NCI-H524 treated with DMSO at 0.1 percent for 48 hours (cell line): ENCODE measurements at places on chromosomes 16 and 17.

GRCh38 chr17:2070241-2071023 is 15.5 kb downstream of the HIC1 start:
- no peak for DNase-seq

GRCh38 chr16:19835968-19836421 is 48.7 kb downstream of the GPRC5B start:
- no peak for DNase-seq

DNA sequence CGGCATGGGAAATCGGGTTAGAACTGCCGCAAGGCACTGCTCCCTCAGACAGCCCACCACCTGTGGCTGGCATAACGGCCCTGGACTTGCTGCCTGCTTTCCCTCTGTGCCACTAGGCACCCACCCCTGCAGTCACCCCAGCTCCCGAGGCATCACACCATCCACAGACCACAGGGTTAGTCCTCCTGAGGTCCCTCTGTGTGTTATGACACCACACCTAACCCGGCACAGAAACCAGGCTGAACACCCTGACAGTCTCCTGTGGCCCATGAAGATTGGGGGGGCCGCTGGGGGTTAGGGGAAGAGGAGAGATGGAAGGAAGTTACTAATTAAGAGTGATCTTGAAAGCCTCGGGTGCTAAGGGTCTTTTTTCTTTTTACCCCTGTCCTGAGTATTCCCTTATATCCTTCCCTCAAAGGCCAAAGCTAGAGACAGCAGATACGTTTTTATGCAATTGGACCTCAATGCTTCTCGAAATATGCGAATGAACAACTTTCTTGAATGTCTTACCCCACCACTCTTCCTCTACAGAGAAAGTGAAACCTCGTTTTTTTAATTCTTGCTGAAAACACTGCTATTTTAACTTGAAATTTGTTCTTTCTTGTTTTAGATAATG is 7.0 kb downstream of the CYTH1 start:
- no peak for DNase-seq

DNA sequence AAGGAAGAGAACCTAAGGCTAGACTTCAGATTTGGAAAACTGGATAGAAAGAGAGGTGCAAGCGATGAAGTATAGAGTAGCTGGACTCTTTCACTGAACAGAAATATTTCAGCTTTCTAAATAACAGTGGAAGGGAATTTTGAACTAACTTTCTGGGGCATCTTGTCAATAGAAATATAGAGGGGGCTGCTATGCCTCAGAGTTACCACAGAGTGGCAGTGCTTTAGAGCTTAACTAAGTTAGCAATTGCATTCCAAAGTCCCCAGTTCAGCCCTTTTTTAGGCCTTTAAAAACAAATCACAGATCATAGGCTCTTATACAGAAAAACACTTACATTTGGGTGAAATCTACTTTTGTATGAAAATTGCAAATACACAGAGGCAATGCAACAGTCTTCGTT is 154.2 kb upstream of the CDH8 start:
- no peak for DNase-seq

DNA sequence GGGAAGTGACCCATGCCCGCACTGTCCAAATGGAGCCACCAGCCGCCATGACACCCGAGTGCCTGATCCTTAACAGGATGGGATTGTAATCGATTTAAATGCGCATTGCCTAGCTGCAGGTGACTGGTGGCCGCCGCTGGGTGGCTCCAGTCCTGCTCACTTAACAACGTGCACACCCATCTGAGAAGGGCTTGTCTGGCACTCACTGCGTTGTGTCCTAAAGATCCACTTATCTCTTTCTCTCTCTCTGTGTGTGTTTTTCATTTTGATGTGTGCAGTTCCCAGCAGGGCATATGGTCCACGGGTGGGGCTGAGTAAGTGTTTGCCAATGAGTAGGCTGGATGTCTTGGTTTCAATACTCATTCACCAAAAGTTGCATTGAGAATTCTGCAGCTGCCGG is 80.6 kb downstream of the IRF8 start:
- DNase-seq: no peak

GRCh38 chr17:59367657-59368045 is 36.2 kb downstream of the YPEL2 start:
- no peak for DNase-seq

GRCh38 chr17:32206861-32207260 is 58.8 kb upstream of the RHBDL3 start:
- DNase-seq: no peak

GRCh38 chr17:15502369-15503112 is 35.1 kb upstream of the CDRT4 start:
- no peak for DNase-seq

GRCh38 chr17:56269556-56270389 is 116.5 kb downstream of the ANKFN1 start:
- no peak for DNase-seq

- DNase-seq: no peak
Observed at GRCh38 chr17:75632863-75633485, at the start of gene SMIM5. TSS of gene SMIM5 (plus strand) at chr17:75633434. CDS start at chr17:75640202, 6,768 bp downstream.

- DNase-seq: no peak
Observed at GRCh38 chr17:17856386-17856785, 19.6 kb upstream of the SREBF1 start.

DNA sequence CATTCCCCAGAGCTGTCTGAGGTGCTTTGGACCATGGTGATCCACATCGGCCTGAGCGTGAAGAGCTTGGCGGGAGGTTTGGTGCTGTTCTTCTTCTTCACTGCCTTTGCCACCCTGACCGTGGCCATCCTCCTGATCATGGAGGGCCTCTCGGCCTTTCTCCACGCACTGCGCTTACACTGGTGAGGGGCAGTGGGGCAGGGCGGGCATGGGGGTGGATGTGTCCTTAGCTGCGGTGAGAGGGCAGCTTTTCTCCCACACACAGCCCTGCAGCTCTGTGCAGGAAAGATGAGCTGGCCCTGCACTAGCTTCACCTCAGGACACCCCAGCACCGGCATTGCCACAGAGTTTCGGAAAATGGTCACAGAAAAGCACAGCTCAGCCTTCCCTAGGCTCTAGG is 21.8 kb upstream of the NAGLU start:
- DNase-seq: no peak

GRCh38 chr16:6284731-6285130 is 1047.9 kb upstream of the RBFOX1 start:
- no peak for DNase-seq

DNA sequence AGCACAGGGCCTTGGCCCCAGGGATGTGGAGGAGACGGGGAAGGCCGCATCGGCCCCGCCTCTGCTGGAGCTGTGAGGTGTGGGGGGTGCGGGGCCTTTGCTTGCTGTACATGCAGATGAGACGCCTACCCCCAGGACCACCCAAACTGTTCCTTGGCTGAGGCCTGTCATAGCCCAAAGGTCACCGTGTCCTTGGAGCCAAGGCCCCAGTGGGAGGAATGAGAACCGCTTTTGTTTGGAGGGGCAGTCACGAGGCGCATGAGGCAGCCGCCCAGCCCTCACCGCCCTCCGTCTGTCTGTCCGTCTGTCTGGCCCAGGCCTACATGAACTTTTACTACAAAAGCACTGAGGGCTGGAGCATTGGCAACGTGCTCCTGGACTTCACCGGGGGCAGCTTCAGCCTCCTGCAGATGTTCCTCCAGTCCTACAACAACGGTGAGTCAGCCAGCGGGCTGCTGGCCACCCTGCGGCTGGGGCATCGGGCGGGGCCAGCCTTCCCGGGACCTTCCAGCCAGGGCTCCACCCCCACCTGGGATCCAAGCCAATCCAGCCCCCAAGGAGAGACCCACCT is 8.8 kb downstream of the TAX1BP3 start:
- no peak for DNase-seq

DNA sequence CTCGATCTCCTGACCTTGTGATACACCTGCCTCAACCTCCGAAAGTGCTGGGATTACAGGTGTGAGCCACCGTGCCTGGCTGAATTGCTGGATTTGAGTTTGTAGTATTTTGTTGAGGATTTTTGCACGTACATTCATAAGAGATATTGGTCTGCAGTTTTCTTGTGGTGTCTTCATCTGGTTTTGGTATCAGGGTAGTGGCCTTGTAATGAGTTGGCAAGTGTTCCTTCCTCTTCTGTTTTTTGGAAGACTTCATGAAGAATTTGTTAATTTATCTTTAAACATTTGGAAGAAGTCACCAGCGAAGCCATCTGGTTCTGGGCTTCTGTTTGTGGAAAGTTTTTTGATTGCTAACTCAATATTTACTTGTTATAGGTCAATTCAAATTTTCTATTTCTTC is 26.9 kb downstream of the SPNS3 start:
- no peak for DNase-seq

DNA sequence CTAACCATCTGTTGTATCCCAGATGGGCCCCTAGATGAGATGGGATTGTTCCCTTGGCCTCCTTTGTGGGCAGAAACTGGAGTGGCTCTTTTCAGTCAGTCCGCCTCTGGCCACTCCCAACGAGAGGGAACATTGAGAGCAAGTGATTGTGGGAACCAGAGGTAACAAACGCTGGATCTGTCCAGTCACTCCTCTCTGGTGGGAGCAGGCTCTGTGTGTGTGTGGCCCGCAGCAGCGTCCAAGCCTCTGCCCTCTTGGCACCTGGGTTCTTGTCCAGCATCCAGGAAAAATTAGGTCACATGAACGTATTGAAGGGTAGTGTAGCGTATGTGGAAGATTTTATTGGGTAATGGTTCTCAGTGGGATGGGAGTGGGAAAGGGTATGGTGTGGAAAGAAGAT is 101.9 kb upstream of the COX10 start:
- peak; percentile 76 for DNase-seq

GRCh38 chr16:3938843-3939624 is 58.5 kb upstream of the CREBBP start:
- no peak for DNase-seq

DNA sequence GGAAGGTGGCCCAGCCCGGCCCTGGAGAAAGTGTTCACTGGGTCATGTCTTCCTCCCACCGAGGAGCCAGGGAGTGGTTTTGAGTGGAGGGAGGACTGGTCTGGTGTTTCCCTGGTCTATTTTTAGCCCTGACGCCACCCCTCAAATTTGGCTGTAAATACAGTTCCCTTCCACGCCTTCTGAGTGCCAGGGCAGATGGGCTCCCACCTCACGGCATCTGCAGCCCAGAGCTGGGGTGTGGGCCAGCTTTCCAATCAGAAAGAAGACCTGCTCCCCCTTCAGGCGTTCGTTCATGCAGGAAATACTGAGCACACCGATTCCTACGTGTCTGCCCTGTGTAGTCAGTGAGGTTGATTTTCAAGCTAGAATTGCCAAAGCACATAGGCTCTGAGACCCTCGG is 53.7 kb downstream of the SNX20 start:
- DNase-seq: peak; percentile 68

DNA sequence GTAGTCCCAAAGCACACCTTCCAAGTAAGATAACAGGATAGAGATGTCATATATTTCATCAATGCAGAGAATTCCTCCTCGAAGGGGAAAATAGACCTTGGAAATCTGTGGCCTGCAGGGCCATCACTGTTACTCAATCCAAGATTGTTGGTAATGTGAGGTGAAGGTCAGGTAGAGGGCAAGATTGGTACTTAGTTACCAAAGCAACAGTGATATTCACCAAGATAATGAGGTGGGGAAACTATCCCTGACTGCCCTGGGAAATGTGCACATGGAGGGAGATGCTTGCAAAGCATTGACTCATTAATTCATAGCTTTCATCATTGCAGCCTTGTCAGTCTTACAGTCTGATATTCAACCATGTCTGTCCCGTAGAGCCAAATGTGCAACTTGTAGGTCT is 234.1 kb upstream of the MON1B start:
- DNase-seq: no peak

- peak; percentile 24 for DNase-seq
Observed at GRCh38 chr17:67378454-67379250, 1.6 kb downstream of the PITPNC1 start.

DNA sequence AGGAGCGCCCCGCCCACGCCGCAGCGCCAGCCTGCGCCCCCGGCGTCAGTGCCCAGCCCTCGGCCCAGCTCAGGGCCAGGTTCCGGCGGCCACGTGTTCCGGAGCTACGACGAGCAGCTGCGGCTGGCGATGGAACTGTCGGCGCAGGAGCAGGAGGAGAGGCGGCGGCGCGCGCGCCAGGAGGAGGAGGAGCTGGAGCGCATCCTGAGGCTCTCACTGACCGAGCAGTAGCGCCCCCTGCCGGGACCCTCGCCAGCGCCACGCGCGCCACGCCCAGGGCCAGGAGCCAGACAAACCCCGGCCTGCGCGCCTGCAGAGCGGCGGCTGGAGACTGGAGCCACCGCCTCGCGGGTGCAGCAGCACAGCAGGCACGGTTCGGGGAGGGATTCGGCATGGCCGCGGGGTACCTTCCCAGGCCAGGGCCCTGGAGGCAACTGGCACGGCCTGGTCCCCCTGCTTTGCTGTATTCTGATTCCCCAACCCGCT is 9.3 kb downstream of the CORO6 start:
- DNase-seq: no peak

- DNase-seq: peak; percentile 86
Observed at GRCh38 chr17:28710861-28711722, 596 bp downstream of the PROCA1 start.

DNA sequence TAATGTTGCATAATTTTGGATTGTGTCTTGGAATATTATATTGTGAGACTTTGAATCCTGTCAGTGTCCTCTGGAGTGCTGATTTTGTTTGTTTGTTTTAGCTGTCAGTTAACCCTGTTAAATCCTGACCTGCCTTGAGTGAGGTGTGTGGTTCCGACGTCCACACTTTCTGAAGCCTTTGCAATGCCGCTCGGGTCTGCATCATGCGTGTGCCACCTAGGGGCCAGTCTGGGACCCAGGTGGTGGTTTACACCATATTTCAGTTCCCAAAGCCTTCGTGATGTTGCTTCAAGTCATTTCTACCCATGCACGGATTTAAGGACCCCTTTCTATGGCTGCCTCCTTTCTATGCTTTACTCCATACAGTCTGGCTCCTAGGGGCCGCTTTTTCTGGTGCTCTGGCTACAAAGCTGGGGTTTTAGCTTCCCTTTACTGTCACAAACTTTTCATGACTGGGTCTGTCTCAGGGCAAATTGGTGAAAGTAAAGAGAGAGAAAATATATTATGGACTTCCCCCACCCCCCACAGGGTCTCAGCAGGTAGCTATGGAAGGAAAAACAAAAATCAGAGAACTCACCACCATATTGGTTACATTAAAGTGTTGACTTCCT is 11.4 kb upstream of the OR4D1 start:
- no peak for DNase-seq

DNA sequence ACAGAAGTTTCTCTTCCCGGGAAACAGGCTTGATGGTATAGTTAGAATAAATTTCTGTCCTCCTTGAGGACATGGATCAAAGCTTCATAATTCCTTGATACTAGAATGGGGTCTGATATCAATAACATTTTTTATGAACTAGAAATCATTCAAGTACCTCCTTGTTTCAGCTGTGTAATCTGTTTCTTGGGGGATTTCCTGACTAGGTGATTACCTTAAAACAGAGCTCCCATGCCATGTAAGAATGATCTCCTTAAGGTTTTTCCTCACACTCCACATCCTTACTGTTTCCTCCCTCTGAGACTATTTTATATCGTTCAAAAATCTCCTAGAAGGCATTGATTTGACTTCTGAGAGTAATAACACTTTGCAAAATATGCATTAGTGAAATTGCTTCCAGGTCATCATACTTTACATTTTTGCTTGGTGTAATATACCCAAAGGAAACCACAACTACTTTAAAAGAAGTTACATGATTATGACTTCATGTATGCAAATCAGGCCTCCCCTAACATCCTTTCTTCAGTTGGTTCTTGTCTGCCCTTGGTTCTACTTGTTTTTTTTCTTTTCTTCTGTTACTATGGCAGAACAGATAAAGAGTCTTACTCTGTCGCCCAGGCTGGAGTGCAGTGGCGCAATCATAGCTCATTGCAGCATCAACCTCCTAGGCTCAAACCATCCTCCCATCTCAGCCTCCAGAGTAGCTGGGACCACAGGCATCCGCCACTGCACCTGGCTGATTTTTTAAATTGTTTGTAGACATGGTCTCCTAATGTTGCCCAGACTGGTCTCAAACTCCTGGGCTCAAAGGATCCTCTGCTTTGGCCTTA is 388.8 kb downstream of the ZFHX3 start:
- no peak for DNase-seq

GRCh38 chr17:51610834-51611233 is 350.5 kb downstream of the UTP18 start:
- DNase-seq: no peak
